ENCODE measurements at places on chromosomes 3 and 15. TPM values are rescaled to one million over a fixed set of nuclear protein-coding genes. Genes with fewer than 3 reads are reported as not detected.

IL17RB gene
- total RNA-seq = 0.67 TPM

LDHAL6B gene
- not detected for total RNA-seq

GDPGP1 gene
- 3.4 TPM for total RNA-seq

RPS17 gene
- total RNA-seq = 3,702 TPM

ZNF80 gene
- not detected for total RNA-seq

CPLX3 gene
- not detected for total RNA-seq

RTP4 gene
- not detected for total RNA-seq

COL7A1 gene
- total RNA-seq = 153 TPM

NTRK3 gene
- 24.5 TPM for total RNA-seq

BCL2A1 gene
- total RNA-seq = 9.7 TPM

ERICH6 gene
- total RNA-seq = 0.10 TPM

PLA2G4F gene
- total RNA-seq = not detected

PTX3 gene
- total RNA-seq = 1.2 TPM

CFAP91 gene
- total RNA-seq = 0.24 TPM

PLSCR2 gene
- total RNA-seq = not detected

SNX22 gene
- 1.2 TPM for total RNA-seq

CHL1 gene
- total RNA-seq = not detected

TP63 gene
- total RNA-seq = 0.18 TPM

SNX33 gene
- 13.5 TPM for total RNA-seq

IMPG2 gene
- not detected for total RNA-seq

AP4E1 gene
- 7.9 TPM for total RNA-seq

NLGN1 gene
- not detected for total RNA-seq

DZIP3 gene
- total RNA-seq = 3.6 TPM

CEMIP gene
- 1.0 TPM for total RNA-seq

LARP6 gene
- total RNA-seq = 46.3 TPM

DISP2 gene
- 1.1 TPM for total RNA-seq

POLQ gene
- total RNA-seq = 5.8 TPM

TRANK1 gene
- 1.1 TPM for total RNA-seq

GPR156 gene
- 0.39 TPM for total RNA-seq

CAPN3 gene
- total RNA-seq = 0.22 TPM

PLA2G4D gene
- not detected for total RNA-seq

ITPKA gene
- 9.7 TPM for total RNA-seq

Data from A549 treated with AZD2906 at 1 μM for 4 hours (cell line).